Placental pericyte (primary cell): ENCODE measurements at places on chromosomes 16 and 17. TPM values are rescaled to one million over a fixed set of nuclear protein-coding genes. Genes with fewer than 3 reads are reported as not detected.

ACAP1 gene
- total RNA-seq, result 0.22 TPM in 1 of 2 replicates, not detected in the other

TPSG1 gene
- total RNA-seq, result not detected in 2 replicates

TTYH2 gene
- total RNA-seq, result 0.72 and 1.1 TPM in 2 replicates

PFN1 gene
- 759 and 850 TPM in 2 replicates for total RNA-seq

SLC2A4 gene
- total RNA-seq, result 0.22 TPM in 1 of 2 replicates, not detected in the other

CD300LF gene
- total RNA-seq, result 0.29 TPM in 1 of 2 replicates, not detected in the other

OR1F1 gene
- total RNA-seq, result not detected in 2 replicates

HBQ1 gene
- not detected in 2 replicates for total RNA-seq

INTS2 gene
- 12.0 and 22.6 TPM in 2 replicates for total RNA-seq

VTN gene
- 0.43 and 149 TPM in 2 replicates for total RNA-seq

GP1BA gene
- under 0.01 TPM in 1 of 2 replicates, not detected in the other for total RNA-seq

NOG gene
- 1.5 and 3.0 TPM in 2 replicates for total RNA-seq

DNAH9 gene
- total RNA-seq, result not detected in 2 replicates

PRR15L gene
- total RNA-seq, result not detected in 2 replicates

C16orf82 gene
- total RNA-seq, result 0.14 TPM in 1 of 2 replicates, not detected in the other

WNK4 gene
- total RNA-seq, result 0.44 and 1.0 TPM in 2 replicates

HEATR9 gene
- not detected in 2 replicates for total RNA-seq
